ENCODE measurements at places on chromosomes 16 and 17. TPM values are rescaled to one million over a fixed set of nuclear protein-coding genes. Genes with fewer than 3 reads are reported as not detected.

- no peaks in the 10 kb centered on the region for H3K27me3 ChIP-seq
- H3K27ac ChIP-seq = peak overlapping the region; percentile 19
- peaks cover 28% of the 10 kb centered on the region for H3K4me1 ChIP-seq
- peak; percentile 26 for DNase-seq
- no peaks in the 10 kb centered on the region for H3K36me3 ChIP-seq
Observed at GRCh38 chr16:66409156-66409555, 17.9 kb upstream of the BEAN1 start.

The STAC2 gene
- not detected for total RNA-seq

The ZFHX3 gene
- total RNA-seq = 2.3 TPM

The INO80E gene
- 92.7 TPM for total RNA-seq

The GAST gene
- total RNA-seq = not detected
